Activated CD4-positive, alpha-beta T cell treated with anti-CD3 and anti-CD28 coated beads, Interleukin-2, amount 50 U/mL, for 24 hours (primary cell): ENCODE measurements at places on chromosomes 1 and 21.

- no peak for DNase-seq
These were observed 78.6 kb downstream of the POFUT2 start for GRCh38 chr21:45209046-45209445.

GRCh38 chr1:66436378-66437135, 97.4 kb upstream of the SGIP1 start:
- DNase-seq: peak; percentile 13

DNA sequence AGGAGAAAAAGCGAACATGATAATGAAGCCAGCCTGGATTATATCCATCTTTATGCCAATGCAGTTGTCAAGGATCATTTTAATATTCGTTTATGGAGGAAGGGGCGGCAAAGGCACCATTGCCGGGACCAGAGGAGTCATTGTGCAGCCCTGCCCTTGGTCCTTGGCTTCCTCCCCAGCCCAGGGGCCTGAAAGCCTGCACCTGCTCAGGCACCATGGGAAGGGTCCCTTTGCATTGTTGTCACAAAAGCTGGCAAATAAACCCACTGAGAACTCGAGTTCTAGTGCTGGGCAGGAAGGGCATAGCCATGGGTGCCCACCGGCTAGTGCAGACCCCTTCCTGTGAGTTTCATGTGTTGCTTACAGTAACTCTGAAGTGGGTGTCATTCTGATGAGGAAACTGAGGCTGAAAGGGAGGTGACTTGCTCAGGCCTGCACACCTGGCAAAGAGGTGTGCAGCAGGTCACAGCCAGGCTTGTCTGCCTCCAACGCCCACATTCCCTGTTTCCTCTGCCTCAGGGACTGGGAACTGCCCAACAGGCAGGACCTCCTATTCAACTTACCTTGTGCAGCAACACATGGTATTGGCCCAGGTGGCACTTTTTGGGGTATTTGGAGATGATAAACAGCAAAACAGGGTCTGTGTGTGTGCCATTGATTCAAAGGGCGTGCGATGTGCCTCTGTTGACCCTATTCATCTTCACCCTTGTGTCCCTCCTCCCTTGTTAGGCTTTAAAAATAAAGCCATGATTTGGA, 84.6 kb downstream of the MAN1C1 start:
- DNase-seq: no peak

DNA sequence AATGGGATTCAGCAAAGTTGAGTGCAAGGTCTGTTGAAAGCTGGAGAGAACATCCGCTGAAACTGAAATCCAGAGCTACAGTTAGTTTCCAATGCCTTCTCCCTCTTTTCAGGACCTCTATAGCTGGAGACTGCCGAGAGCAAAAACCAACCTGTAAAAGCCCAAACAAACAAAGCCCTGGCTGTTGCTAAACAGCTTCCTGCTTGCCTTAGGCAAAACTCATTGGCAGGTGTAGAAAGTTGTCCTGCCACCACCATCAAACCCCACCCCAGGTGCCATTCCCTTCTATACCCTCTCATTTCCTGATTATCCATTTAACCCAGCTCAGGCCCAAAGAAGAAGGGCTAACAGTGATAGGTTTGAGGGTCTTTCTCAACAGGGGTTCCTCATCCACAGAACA, 24.7 kb downstream of the SCYL3 start:
- DNase-seq: no peak

DNA sequence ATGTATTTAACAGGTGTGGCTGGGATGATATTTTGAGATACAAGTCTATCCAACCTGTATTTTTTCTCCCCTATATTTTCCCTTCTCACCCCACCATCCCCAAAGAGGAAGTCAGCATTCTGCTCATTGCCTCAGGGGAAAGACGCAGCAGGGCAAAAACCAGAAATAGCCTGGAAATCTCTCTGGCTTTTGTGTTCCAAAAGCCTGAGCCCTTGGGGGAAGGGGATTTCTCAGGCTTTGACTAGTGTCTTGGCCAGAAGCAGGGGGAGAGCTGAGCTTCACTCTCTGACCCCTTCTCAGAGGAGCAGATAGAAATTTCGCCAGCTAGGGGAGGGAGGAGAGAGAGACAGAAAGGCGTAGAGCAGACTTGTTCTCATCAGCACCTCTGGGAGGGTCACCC, 244.7 kb downstream of the RRAGC start:
- no peak for DNase-seq

DNA sequence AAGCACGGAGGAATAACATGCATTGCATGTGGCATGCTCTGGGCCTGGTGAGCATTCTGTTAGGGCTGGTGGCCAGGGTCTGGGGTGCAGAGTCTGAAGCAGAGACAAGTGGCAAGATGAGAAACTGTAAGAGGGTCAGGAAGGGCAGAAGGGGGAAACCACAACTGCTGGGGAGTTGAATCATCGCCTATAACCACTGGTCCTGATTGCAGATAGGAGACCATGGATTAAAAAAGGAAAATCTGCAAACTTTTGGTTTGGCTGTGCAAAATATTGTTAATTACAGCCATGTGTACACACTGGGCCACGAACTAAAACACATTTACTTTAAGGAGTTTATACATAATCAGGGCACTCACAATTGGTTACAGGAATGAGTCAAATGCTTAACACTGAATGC, 76.6 kb downstream of the TGFBR3 start:
- no peak for DNase-seq

GRCh38 chr21:16308269-16308668, 578.5 kb downstream of the USP25 start:
- DNase-seq: no peak

GRCh38 chr1:43293896-43294760, 6.7 kb upstream of the TIE1 start:
- DNase-seq: no peak

DNA sequence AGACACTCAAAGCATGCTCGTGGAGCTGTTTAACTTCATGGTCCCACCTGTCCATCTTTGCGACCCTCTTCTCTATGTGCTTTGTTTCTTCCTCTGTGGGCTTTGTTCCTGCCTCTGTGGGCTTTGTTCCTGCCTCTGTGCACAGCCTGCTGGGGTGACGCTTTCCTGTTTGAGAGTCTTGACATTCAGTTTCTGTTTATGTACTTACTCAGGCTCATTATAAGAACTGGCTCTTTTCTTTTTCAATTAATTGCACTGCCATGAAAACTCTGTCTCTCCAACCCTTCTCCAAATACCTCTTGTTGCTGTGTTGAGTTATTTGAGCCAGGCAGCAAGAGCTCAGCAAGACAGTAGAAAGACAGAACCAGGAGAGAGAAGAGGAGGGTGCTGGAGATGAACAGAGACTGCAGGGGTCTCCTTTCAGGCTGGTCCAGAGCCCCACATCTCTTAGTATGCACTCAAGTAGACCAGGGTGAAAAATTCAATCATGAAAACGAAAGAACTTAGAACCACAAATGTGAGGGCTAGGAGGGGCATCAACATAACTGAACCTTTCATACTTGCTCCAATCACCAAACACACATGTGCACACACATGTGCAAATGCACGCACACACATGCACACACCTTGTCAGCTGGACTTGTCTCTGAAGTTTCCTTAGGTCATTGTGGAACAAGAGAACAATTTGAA, 88.3 kb upstream of the SGIP1 start:
- peak; percentile 24 for DNase-seq

GRCh38 chr1:75797273-75797588, 549 bp downstream of the MSH4 start:
- DNase-seq: no peak

- no peak for DNase-seq
These were observed 608.8 kb upstream of the CHRM3 start for GRCh38 chr1:238777551-238777950.

GRCh38 chr1:235077163-235077540, 51.5 kb downstream of the TOMM20 start:
- DNase-seq: no peak

- no peak for DNase-seq
These were observed 8.9 kb upstream of the PTPRF start for GRCh38 chr1:43521756-43522155.

- no peak for DNase-seq
These were observed 7.4 kb upstream of the ZBTB17 start for GRCh38 chr1:15983275-15983674.

DNA sequence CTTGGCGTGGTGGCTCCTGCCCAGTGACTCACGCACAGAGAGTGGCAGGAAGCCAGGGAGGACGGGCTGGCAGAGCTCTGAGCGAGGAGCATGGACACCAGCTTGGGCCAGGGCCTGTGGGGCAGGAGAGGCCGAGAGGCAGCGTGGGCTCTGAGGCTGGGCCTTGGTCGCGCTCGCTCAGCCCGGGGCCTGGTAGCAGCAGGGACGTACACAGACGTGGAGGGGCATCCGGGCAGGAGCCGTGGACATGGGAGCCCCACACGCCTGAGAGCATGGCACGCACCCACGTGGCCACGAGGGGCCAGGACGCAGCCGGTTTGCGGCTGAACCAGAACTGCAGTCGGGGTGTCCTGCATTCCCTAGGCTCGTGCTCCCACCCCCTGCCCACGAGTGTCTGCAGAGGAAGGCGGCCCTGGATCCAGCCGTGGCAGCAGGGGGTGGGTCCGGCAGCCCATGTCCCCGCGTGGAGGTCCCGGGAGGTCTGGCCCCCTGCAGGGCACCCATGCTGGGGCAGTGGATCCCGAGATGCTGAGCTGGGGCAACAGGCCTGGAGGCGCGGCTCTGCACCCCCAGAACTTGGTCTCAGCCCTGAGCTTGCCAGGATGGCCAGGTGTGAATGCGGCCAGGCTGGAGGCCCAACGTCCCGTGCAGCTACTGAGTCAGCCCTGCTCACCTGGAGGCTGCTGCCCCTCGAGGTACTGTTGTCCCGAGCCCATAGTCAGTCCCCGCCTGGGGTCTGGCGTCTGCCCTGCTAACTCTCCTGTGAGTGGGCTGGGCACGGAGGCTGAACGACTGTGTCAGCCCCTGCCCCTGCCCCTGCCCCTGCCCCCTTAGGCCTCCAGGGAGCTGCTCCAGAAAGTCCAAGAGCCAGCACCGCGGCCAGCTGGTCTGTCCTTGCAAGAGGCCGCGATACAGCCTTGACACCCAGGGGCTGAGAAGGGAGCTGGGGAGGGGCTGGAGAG, 61.6 kb downstream of the SLX9 start:
- DNase-seq: no peak

GRCh38 chr21:26131554-26131953, 39.0 kb downstream of the APP start:
- DNase-seq: no peak

- DNase-seq: no peak
These were observed 99.9 kb downstream of the COLGALT2 start for GRCh38 chr1:183937611-183938010.

GRCh38 chr1:153357076-153357852, 390 bp upstream of the S100A9 start:
- no peak for DNase-seq

DNA sequence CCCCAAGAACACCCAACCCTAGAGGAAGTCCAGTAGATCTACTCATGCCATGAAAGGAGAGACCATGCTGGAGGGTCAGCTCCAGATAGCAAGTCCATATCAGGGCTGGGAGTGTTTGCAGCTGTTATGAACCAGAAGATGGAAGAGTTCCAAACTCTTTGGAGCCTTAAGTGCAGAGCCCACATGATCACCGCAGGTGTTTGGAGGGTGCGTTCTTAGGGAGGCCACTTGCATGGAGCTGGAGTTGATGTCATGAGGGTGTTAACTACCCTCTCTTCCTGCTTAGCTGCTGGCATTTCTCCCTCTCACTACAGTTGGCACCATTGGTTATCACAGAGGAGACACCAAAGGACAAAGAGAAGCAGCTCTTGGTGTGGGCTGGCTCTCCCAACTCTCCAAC, 616.9 kb downstream of the AJAP1 start:
- no peak for DNase-seq

GRCh38 chr1:31915438-31915837, 22.7 kb downstream of the PTP4A2 start:
- no peak for DNase-seq

- no peak for DNase-seq
These were observed 22.3 kb upstream of the AGPAT3 start for GRCh38 chr21:43842742-43843141.

GRCh38 chr1:57860325-57860724, 436.5 kb upstream of the DAB1 start:
- DNase-seq: no peak

- DNase-seq: no peak
These were observed 338.1 kb downstream of the SMYD3 start for GRCh38 chr1:246169019-246169418.

DNA sequence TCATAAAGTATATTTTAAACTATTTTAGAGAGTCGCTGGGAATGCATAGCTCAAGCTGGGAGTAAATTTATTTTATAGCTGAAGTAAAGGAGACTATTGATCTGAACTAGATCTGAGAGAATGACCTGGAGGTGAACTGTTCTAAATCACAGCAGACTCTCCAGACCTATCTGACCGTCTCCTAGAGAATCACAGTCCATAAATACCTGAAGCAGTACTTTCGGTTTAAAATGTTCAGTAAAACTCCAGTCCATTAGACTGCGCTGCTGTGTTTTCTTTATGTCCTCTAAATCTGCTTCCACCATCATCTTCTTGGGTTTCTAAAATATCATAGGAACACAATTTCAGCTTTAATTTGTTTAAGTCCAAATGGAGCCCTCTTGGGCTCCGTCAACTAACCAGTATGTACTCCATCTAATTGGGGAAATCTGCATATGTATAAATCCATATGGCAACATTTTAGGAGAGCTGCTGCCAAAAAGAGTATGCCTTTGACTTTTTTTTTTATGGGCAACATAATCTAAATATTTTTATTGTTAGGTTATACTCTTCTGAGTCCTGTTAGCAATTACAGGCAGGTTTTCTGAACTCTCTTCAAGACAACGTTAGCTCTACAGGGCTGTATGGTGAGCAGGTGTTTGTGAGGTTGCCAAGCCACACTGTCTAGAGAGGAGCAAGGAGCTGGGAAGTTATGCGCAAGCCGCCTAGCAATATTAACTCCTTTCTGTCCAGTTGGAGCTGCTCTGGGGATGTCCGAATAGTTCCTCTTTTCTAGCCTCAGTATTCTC, 111.2 kb downstream of the SPAG17 start:
- no peak for DNase-seq

DNA sequence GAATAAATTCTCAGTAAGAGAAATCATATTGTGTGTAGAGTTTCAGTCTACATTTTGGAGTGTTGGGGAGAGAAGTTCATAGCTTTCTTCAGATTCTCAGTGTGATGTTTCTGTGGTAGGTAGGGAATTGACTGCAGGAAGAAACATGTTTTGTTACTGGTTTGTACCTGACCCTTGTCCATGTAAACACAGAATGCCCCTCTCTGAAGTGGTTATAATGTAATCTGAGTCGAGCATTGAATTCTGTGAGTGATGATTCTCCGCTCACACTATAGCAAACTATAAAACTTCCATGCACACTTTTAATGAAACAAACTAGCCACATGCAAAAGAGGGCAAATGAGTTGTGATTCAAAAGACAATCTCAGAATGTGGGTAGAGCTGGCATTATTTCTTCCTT, 433.2 kb downstream of the USP25 start:
- no peak for DNase-seq
